T-cell (primary cell): ENCODE measurements at places on chromosomes 3 and 15.

DNA sequence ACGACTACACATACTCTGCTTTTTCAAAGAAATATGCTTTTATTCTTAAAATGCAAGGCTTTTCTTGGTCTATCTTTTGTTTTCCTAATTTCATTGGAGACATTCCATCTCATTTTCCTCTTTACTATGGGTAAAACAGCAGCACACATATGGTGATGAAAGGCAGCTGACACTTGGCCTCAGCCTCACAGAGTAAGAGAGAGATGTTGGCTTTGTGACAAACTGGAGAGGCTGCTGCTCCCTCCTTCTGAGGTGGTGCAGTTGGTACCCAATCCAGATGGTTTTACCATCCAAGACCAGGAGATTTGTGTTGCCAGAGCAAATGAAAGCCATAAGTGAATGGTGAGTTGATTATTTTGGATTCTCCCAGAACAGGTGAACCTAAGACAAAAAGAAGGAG, 13.2 kb upstream of the SLC2A2 start:
- no peak for DNase-seq

DNA sequence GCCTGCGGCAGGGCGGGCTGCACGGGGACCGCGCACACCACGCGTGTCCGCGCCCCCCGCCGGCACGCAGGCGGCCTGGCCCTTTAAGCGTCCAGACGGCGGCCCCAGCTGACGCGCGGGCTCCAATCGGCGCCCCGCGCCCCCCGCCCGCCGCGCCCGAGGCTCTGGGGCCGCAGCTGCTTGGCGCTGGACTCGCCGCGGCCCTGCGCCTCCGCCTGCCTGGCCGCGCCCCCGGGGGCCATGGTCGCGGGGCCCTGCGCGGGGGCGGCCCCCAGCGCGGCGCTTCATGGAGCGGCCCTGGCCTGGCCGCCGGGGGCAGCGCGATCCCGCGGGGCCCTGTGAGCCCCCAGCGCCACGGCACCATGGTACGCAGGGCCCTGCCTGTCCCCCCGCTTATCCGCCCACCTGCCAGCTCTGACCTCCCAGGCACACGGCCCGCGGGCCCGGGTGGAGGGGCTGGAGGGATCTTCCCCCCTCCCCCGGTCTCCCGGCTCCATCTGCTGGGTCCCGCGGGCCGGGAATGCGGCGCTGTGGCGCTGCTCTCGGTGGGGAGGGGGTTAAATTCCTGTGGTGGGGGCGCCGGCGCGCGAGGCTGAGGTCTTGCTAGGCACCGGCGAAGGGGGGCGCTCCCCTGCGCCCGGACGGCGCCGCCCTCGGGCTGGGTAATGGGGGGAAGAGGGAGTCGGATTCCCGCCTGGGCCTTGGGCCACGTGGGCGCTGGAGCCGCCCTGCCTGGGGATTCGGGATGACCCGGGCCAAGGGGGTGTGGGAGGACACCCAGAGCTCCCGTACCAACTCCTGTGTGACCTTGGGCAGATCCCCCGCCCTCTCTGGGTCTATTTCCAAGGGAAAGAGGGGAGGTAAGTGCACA, 1.1 kb downstream of the ZBTB47 start:
- DNase-seq: no peak

GRCh38 chr15:101193120-101193644, 58.7 kb downstream of the CHSY1 start:
- DNase-seq: no peak

GRCh38 chr3:170836491-170836890, 33.5 kb downstream of the RPL22L1 start:
- no peak for DNase-seq
